ENCODE measurements at places on chromosomes 5 and 9.

- DNase-seq: no peak
Observed at GRCh38 chr9:114613087-114613486, 2.0 kb downstream of the TMEM268 start.

DNA sequence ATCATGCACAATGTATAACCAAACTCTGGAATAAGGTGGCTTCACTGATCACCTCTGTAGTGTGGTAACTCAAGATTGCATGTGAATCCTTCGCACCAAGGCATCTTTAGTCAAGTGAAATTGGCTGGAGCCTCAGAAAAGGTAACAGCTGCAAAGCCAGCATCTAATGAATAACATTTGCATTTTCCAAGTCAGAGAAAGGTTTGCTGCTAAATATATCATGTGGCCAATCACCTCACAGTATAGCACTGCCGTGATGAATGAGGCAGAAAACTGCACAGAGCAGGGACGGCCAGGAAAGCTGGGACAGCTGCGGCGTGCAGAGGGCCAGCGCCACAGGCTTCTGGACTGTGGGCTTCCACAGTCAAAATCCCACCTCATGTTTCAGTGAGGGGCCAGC is 18.5 kb downstream of the MRPS27 start:
- DNase-seq: no peak

DNA sequence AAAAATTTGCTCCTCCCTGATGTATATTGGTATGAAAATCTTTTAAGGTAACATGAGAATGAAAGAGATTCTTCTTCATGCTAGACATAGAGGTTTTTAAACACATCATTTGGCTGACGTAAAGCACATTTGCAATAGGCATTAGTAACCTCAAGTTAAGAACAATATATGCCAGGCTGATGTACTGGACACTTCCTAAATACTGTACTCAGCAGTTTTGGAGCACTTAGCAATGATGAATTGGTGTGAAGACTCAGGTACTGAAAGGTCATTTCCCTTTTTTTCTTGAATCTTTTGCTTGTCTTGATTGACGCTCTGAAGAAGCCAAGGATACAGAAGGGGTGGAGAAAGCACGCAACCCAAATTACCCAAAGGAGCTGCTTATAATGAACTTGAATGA is 322.5 kb downstream of the PDE4D start:
- no peak for DNase-seq

DNA sequence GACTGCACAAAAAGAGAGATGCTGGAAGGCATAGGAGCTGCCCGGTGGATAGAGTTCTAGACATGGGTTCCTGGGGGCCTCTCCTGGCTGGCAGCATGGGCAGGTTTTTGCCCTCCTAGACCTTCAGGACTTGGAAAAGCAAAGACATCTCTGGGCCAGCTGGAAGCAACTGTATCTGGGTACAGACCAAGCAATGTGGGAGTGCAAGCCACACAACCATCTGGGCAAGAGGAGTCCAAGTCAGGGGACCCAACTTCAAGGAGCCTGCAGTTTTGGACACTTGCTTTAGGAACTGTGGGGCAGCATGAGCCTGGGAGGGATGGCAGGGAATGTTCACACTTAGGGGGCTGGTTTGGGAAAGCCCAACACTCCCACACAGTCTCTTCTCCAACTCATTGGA is 323.3 kb downstream of the GADD45G start:
- DNase-seq: no peak
